ENCODE measurements at places on chromosomes 3 and 15. TPM values are rescaled to one million over a fixed set of nuclear protein-coding genes. Genes with fewer than 3 reads are reported as not detected.

Gene RCCD1
- total RNA-seq: 9.5 TPM

Gene CPNE9
- not detected for total RNA-seq

Gene COLQ
- total RNA-seq: 38.3 TPM

Gene PLA1A
- 6.7 TPM for total RNA-seq

Gene STRIT1
- not detected for total RNA-seq

Gene FEZF2
- total RNA-seq: not detected

Gene GOLGA8N
- total RNA-seq: 6.0 TPM

Gene CKMT1A
- 1.9 TPM for total RNA-seq

Gene ANKRD34C
- 0.20 TPM for total RNA-seq

Data from right atrium auricular region (tissue), 2 donors.